ENCODE measurements at places on chromosomes 1 and 21.

- no peak for DNase-seq
Observed at GRCh38 chr1:232011961-232012360, 385.4 kb downstream of the DISC1 start.

DNA sequence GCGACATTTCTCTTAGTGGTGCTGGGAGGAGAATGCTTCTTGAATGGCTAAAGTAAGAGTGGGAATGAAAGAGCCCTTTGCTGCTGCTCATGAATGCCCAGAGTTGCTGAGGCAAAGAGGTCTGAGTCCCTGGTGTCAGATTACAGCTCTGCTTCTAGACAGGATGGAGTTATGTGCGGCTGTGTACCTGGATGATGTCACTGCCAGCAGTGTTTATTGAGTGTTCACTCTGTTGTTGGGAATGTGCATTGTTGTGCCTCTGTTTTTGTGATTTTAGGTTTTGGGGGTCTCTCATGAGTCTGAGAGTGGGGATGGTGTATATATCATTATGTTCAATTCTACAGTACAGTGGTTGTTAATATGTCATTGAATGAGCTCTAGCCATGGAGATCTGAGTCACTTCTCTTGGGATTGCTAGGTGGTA lies 2.7 kb downstream of the CDC14A start:
- no peak for DNase-seq

GRCh38 chr1:151143057-151143435 lies 3.4 kb downstream of the SEMA6C start:
- no peak for DNase-seq

- DNase-seq = no peak
Observed at GRCh38 chr1:183652547-183653461, at the start of gene APOBEC4. TSS of gene APOBEC4 (minus strand) at chr1:183653316. CDS start at chr1:183648781, 4,535 bp downstream.

- DNase-seq = no peak
Observed at GRCh38 chr1:93113127-93113526, 34.0 kb downstream of the MTF2 start.

DNA sequence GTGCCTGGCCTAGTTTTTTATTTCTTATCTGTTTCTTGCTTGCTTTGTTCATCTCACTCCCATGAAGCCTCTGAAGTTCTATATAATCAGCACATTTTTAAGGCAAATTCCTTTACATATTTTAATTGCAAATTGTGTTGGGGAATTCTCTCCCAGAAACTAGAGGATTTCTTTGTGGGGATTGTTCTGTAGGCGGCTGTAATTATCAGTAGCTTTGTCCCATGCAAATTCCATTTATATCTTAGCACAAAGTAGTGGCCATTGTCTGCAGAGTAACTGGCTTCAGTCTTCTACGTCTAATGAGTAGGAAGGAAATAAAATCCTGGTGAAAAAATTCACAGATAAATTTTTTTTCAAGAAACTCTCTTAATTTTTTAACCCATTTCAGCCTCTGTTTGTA lies 35.7 kb downstream of the CLEC20A start:
- no peak for DNase-seq

DNA sequence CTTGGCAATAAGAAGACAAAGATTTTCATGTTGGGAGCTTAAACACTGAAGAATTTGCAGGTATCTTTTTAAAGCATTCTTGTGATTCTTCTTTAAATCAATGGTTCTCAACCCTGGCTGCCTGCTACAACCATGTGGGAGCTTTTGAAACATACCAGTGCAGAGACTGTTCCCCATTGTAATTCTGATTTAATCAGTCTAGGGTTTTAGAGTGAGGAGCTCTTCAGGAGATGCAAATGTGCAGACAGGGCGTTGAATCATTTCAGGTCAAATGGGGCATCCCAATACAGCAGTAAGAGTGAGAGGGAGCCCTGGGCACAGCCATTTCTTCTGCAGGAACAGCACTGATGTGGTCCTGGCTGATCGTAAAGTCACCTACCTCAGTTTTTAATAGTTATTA lies 24.3 kb downstream of the KCNJ6 start:
- no peak for DNase-seq

DNA sequence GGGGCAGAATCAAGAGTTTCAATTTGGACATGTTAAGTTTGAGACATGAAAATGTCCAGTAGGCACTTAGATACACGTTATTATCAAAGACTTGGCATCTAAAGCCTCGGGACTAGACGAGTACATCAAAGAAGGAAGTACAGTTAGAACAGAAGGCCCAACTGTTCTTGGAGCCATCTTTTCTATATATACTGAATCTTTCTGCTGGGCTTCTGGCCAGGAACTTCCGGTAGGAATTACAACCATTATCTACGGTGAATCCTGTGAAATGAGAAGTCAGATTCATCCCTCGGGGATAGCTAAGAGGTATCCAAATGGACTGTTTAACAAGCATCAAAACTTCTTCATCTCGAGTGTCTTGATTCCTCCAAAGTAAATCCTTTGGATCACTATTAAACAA lies 34.4 kb upstream of the NRDC start:
- DNase-seq = no peak

DNA sequence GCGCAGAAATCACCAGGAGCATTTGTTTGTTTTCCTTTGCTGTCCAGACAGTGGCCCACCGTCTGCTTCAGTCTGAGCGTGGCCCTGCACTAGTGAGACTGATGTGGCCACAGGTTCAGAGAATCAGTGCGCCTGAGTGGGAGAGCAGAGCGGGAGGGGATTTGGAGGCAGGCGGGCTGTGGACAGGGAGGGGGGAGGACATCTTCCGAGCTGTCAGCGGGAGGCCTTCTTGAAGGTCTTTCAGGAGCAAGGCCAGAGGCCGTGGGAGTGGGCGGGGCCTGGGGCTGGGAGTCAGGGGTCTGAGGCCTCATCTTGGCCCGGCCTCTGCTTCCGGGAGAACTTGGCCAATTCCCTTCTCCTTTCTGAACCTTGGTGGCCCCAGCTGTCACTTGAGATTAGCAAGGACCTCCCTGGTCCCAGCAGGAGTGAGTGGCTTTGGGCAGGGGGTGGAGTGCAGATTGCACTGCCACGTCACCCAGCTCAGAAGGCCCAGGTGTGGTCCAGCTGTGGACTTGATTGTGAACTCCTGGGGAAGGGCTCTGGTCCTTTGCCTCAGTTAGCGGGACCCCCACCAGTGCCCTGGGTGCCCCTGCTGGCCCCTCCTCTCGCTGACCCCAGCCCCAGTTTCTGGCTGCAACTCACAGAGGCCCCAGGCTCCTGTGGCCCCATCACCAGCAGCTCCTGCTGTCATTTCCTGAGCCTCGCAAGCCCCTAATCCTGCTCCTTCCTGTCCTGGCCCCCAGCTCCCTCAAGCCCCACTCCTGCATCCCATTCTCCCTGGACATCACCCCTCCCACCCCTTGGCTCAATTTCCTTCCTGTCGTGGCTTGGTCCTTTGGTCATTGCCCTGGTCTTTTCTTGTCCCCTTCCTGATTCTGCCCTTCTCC lies 8.4 kb downstream of the TNFRSF1B start:
- peak; percentile 64 for DNase-seq

GRCh38 chr1:235646463-235646862 lies 3.1 kb downstream of the GNG4 start:
- no peak for DNase-seq

- DNase-seq = no peak
Observed at GRCh38 chr1:90074566-90074965, 79.7 kb downstream of the ZNF326 start.

- DNase-seq = no peak
Observed at GRCh38 chr21:22244516-22244915, 1246.3 kb downstream of the NCAM2 start.

DNA sequence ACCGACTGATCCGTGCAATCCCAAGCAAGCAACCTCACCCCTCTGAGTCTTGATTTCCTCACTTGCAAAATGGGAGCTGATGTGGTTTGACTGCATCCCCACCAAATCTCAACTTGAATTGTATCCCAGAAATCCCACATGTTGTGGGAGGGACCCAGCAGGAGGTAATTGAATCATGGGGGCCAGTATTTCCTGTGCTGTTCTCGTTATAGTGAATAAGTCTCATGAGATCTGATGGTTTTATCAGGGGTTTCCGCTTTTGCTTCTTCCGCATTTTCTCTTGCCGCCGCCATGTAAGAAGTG lies 58.4 kb downstream of the FHAD1 start:
- no peak for DNase-seq

DNA sequence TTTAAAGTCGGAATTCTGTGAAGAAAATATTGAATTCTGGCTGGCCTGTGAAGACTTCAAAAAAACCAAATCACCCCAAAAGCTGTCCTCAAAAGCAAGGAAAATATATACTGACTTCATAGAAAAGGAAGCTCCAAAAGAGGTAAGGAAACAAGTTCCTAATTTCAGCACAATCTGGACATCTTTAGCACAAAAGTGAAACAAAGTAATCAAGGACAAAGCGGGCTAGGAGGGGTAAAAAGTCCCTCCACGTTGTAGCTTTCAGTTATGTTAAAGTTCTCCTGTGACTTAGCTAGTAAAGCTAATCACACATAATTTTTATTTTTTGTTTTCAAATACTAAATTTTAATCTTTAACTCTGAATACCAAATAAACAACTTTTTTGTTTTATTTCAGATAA lies 2.2 kb downstream of the RGS2 start:
- DNase-seq = no peak

DNA sequence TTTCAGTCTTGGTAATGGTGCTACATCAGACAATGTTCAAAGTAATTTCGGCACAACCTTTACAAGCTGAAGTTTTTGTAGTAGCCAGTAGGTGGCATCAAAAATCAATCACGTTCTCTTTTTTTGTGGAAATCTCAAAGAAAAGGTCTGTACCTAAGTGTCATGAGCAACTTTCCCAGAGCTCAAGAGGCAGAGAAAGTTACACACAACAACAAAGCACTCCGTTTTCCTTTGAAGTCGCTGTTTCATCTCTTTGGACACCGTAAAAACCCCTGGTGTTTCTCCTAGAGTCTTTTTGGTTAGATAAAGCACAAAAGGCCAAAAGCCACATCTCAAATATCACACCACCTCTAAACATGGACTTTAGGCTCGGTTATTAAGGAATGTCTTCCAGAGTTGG lies 131.6 kb downstream of the LHX8 start:
- no peak for DNase-seq

GRCh38 chr1:234927312-234927970 lies 201.2 kb downstream of the TOMM20 start:
- DNase-seq = no peak

DNA sequence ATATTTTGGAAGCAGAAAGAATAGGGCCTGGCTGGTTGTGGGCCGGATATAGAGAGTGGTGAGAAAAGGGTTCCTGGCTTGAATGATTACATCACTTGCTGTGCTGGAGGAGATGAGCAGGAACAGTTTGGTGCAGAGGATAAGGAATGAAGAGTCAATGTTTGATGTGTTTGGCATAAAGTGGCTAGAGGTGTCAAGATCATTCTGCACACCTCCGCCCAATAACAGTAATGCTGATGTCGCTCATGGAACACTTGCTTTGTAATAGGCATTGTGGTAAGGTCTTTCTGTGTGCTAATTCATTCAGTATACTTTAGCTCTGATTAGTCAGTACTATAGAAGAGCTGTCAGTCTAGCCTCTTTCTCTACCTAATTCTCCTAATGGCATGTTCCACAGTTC lies 48.0 kb upstream of the RAVER2 start:
- DNase-seq = no peak

DNA sequence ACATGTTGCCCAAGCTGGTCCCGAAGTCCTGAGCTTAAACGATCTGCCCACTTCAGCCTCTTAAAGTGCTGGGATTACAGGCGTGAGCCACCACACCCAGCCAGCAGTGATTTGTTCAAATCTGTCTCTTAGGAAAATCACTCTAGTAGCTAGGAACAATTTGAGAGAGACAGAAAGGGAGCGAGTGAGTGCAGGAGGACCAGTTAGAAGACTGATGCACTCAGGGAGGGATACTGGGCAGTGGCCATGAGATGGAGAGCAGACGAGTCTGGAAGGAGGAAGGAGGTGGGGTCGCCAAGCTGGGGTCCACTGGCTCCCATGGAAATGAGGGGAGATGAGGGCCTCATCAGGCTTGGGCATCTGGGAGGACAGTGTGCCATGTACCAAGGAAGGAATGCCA lies 23.6 kb upstream of the SSBP3 start:
- no peak for DNase-seq

- no peak for DNase-seq
Observed at GRCh38 chr1:39957299-39958015, 2.5 kb downstream of the MFSD2A start.

- DNase-seq = no peak
Observed at GRCh38 chr1:169081503-169082123, 24.9 kb upstream of the ATP1B1 start.

GRCh38 chr1:24893431-24893830 lies 36.6 kb downstream of the RUNX3 start:
- peak; percentile 54 for DNase-seq

GRCh38 chr1:30763651-30764248 lies 6.2 kb upstream of the LAPTM5 start:
- no peak for DNase-seq

DNA sequence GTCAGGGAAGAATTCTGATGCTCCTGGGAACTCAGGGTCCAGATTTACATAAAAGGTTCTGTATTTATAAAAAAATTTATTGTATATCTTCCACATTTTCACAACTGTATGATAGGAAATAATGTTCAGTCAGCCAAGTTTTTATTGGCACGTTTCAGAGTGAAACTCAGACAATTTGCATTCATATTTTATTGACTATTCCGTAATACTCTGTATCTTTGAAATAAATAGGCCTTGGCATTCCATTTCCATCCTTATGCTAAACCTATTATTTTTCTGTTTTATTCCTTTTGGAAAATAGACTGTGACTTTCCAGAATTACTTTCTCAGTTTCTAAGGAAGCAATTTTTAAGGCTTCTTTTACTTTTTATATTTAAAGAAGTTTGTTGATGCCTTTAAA lies 329.0 kb downstream of the OLFM3 start:
- DNase-seq = no peak

DNA sequence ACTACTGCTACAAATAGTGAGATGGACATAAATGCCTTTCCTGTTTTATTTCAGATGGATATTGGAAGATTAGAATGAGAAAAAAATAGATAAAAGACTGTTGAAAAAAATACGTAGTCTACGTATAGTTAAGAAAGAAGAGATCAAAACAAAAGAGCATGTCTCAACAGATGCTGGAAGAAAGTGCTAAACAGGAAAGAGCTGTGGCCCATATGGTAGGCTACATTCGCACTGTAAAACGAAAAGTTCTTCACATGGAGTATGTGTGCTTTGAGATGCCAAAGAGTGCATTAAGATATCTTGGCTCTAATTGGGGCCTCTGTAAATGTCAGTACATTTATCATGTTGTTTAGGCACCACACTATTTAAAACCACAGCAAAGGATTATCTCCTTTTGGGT lies 741.7 kb downstream of the LTN1 start:
- DNase-seq = no peak

GRCh38 chr1:2778220-2778592 lies 23.3 kb downstream of the TTC34 start:
- no peak for DNase-seq

- no peak for DNase-seq
Observed at GRCh38 chr1:80441664-80442063, 1359.1 kb upstream of the ADGRL2 start.
